Tongue (tissue), 3 donors: ENCODE measurements at places on chromosomes 6 and 20. TPM values are rescaled to one million over a fixed set of nuclear protein-coding genes. Genes with fewer than 3 reads are reported as not detected.

Gene CRYBG1
- 18.7 TPM for total RNA-seq

Gene IRF4
- total RNA-seq, result 1.8 TPM

Gene MAFB
- total RNA-seq, result 19.5 TPM

Gene GHRH
- total RNA-seq, result not detected

Gene GCNT2
- total RNA-seq, result 6.3 TPM

Gene MOXD1
- 17.6 TPM for total RNA-seq

Gene PLCB4
- total RNA-seq, result 16.4 TPM

Gene UBE2J1
- 33.6 TPM for total RNA-seq

Gene OR12D2
- total RNA-seq, result not detected

Gene TREML4
- not detected for total RNA-seq

Gene RGS17
- 1.0 TPM for total RNA-seq

Gene TCP11
- total RNA-seq, result not detected

DNA sequence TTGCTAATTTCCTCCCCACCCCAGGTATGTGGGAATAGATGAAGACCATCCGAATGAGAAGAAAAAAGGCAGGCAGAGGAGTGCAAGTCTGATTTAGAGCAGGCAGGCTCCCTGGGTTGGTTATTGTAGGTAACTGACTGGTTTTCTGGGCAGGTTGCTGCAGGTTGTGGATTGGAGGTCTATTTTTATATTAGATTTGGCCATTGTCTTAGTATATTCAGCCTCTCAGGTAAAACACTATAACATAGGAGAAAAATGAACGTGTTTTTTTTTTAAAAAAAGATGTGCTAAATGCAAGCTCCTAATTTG, 492 bp upstream of the TBC1D7 start:
- DNase-seq, result no peak

- peak; percentile 72 for DNase-seq
Observed at GRCh38 chr6:26064619-26065257, 22.5 kb upstream of the HFE start.

DNA sequence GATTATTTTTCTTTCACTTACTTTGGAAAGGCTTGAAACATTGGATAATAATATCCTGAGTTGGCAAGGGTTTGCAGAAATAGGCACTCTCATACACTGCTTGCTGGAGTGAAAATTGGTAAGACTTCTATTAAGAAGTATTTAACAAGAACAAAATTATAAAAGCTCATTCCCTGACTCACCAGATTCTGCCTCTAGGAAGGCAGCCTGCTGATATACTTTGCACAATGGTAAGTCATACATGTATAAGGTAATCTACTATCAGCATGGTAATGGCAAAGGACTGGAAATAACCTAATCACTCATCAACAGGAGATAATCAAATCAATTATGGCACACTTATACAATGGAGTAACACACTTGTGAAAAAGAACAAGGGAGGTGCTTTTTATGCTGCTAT, 85.8 kb downstream of the PLCG1 start:
- no peak for DNase-seq

DNA sequence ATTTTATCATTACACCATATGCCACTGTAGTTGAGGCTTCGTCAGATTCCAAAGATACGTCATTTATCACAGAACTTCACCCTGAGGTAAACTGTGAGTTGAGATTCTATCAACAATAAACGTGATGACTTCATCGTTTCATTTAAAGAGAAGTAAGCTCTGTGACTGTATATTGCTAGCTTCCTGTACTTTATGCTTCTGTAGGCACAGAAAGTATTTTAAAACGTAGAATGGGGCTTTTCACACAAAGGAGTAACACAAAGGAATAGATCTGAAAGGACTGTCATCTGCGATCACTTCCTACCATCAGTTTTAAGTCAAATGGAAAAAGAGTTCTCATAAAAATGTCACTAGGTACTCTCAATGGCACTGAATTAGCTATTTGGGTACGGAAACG, 234.4 kb upstream of the MCHR2 start:
- DNase-seq, result no peak

DNA sequence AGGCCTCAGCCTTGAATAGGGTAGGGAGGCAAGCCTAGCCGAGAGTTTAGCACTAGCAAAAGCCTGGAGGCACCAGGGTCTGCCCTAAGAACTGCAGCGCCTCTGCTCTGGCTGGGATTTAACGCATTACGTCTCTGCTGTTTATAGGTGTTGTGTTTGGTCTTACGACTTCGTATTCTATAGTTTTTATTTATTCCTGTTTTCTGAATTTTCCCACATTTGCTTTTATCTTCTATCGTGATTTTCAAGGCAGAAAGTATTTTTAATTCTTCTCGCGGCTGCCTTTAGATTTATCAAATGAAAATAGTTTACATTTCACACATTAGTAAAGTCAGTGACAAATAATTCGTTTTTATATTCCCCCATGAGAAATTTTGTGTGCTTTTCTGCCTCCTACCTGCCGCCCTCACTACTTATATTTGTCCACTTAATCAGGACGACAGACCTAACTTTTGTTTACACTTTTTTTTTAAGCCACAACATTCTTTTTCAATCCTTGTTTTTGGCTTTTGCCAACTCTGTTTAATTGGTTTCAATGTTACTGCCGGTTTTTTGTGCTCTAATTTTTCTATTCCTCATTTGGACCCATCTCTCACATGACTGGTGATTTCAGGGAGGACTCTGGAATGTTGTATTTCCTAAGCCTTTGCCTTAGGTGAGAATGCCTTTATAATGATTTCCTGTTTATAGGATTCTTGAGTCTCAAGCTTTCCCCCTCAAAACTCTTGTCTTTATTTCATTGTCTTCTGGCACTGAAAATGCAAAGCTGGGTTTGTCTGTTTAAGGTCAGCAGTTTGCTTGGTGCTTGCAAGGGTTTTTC, 1.3 kb upstream of the LZTS3 start:
- peak; percentile 32 for DNase-seq

DNA sequence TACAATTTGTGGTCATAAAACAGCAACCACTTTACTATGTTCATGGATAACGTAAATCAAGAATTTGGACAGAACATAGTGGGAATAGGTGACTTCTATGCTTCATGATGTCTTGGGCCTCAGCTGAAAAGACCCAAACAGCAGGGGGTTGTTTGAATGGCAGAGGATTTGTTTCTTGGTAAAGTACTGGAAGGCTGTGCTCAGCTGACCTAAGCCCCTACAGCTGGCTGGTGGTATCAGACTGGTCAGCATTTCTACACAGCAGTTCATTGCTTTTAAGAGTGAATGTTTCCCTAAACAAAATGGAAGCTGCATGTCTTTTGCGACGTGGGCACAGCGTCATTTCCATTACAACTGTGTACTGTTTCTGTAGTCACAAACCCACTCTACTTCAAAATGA, 148.5 kb upstream of the DEFB112 start:
- DNase-seq, result no peak

DNA sequence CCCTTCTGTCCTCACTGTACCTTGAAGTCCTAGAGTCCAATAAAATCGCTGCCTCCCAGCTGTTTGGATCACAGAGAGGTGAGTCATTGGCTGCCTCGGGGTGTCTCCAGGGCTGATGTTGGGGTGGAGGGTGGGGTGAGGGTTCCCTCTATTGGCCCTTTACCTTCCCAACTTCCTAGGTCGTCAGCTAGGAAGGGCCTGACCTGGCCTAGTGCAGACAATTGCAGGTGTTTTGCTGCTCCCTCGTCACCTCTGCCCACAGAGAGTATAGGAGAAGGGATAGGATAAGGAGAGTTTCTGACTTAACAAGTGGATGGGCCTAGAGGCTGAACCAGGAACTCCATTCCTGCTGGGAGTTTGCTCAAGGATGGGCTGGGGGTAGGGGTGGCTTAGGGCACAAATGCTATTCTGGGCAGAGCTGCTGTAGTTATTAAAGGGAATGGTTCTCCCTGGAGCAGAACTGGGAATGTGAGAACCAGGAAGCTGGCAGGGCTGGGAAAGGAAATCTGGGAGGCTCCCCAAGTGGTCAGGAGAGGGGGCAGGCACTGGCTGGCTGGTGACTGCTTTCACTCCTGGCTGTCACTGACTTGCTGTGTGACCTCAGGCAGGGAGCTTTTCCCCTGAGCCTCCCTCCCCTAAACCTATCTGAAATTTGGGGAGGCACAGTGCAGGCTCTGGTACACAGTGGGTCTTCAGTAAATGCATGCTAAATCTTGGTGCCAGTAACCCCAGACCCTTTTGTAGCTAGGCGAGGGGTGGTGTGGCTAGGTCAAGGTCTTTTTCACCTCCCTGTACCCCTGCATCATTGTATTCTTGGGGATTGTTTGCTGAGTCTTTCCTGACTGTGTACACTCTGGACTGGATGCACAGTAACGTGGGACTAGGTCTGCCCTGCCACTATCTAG, 1.5 kb downstream of the TP53INP2 start:
- no peak for DNase-seq

DNA sequence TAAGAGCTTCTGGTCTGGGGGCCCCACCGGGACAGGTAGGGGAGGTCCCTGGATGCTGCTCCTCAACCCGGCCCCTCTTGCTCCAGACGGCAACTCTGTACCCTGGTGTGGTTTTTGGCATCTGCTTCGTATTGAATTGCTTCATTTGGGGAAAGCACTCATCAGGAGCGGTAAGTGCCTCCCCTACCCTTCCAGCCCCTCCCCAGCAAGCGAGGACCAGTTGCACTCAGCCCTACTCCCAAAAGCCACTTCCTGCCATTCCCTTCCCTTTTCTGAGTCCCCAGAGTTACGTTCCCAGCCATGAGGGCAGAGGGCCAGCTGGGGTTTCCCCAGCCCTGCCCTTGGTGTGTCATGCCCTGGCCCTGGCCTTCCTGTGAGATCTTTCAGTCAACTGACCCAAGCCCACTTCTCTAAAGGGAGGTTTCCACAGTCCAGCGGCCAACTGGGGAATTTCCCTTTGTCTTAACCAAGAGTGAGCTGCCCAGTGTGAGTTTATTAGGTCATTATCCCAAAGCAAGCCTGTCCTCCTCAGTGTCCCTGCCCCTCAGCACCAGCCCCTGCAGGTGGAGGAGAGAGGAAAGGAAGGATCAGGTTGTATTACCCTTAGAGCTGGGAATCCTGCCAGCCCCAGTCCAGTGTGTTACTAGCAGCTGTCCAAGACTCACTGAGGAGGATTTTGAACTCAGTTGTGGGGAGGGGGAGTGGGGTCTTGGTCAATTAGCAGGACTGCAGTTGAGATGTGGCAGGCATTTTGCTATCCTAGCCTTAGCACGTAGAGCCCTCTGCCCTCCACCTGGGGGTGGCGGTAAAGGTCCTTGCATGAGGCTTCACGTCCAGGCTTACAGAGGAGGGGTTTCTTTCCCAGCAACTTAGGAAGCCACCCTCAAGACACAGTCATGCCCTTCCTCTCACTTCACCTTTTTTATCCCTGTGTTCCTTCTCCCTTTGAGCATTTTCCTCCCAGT, 45.8 kb downstream of the TM9SF4 start:
- peak; percentile 66 for DNase-seq

DNA sequence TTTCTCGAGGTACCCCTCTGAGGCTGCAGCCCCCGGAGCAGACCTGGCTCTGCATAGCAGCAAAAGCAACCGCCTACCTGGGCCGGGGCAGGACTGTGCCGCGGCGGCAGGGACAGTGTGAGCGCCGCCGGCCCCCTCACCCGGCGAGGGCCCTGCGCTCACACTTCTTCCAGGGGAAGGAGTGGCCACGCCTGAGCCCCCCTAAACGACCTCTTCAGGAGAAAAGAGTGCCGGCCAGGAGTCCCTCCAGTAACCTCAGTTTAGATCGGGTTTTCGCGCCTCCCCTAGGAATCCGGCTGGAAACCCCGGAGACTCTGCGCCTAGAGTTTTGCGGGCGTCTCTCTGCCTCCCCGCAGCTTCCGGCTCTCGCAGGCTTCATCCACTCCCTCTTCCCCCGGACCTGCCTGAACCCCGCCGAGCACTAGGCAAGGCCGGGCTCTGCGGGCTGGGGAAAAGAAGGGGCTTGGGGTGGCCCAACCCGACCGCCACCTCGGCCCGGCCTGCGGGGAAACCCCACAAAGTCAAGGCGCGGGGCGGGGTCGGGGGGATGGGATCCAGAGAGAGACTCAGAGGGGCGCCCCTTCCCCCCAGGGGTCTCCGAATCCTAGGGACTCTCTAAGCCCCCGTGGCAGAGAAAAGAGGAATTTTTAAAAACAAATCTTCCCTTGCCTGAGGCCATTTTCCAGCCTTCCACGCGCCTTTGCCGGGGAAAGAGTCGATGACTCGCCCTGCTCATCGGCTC, 558 bp downstream of the LINC00237 start:
- no peak for DNase-seq
